Activated CD4-positive, alpha-beta T cell treated with anti-CD3 and anti-CD28 coated beads for 24 hours (primary cell): ENCODE measurements at places on chromosomes 13 and 19.

- DNase-seq: no peak
Observed at GRCh38 chr19:1213391-1214286, 8.1 kb downstream of the STK11 start.

DNA sequence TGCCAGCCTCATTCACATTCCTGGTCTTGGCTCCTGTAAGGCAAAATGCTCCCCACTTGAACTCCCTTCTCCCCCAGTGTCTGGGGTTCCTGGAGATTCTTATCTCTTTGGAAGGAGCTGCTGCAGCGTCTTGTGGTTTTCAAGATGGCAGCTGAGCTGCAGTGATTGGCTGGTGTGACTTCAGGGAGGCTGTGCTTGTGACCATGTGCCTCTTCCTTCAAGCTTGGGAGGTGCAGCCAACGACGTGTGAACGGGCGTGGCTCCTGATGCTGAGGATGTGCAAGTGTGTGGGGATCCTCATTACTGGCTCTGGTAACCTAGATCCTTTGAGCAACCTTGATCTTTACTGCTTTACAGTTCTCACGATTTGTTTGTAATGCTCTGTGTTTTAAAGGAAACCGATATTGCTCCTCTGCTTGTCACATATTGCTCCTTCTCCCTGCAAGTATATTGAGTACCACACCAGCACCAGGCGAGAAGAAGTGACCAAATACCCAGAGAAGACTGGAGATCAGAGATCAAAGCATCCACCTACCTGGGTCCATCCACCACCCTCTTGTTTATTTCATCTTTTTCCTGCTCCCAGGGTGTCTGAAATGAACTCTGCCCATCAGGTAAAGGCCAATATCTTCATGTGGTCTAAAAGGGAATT is 208.5 kb downstream of the FGF9 start:
- no peak for DNase-seq

- DNase-seq: peak; percentile 65
Observed at GRCh38 chr19:4304538-4305256, at the start of gene FSD1. Gene FSD1, plus strand, starts transcription at chr19:4304598. Its CDS starts 149 bp downstream, at chr19:4304747.

- no peak for DNase-seq
Observed at GRCh38 chr13:27081893-27082679, 89.5 kb downstream of the USP12 start.

DNA sequence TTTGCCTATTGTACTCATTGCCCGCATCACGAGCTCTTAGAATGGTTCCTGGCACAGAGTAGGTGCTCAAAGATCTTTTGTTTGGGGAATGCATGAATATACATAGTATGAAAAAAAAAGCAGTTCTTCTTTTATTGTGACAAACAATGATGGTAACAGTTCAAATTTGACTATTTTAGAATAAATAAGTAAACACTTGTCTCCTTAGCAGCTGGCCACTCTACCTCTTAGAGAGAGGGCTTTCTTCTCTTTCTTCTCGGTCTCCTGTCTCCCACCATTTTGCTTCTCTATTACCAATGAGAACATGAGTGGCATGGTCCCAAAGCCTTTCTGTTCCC is 639 bp upstream of the SLAIN1 start:
- no peak for DNase-seq

DNA sequence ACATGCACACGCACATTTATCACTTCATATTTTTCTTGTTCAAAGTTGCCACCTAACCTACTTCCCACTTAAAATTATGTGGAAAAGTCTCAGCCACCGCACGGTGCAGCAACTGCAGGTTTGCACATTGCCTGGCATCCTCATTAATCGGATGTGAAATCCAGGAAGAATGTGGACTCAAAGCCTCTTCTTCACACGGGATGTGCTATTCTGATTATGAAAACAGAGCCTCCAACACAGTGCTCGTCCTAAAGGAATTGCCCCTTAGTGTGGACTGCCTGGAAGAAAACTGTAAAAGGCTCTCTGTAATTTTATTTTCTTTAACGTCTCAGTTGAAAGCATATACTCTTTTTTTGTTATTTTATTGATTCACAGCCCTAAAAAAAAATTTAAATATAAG is 1303.5 kb downstream of the EFNB2 start:
- no peak for DNase-seq

- no peak for DNase-seq
Observed at GRCh38 chr13:48159826-48160225, 64.9 kb upstream of the MED4 start.

DNA sequence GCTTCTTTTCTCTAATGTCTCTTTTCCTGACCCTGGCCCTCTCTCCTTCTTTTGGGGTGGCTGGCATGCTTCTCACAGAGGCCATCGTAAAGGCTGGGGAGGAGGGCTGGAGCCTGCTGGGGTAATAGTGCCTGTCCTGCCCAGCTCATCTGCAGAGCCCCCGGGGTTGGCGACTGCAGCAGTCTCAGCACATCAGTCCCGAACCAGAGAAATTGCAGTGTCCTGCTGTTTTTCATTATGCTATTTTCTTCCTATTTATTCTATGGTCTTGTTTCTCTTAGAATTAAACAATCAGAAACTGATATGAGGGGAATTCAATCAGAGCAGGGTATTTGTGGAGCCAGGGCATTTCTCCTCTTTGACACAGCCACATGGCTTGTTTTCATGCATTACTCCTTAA is 166.4 kb downstream of the SHISA2 start:
- DNase-seq: no peak

- DNase-seq: peak; percentile 35
Observed at GRCh38 chr19:13155472-13156359, 5.5 kb downstream of the IER2 start.

GRCh38 chr19:29320086-29320485 is 107.1 kb upstream of the UQCRFS1 start:
- DNase-seq: no peak

GRCh38 chr19:2275588-2276428 is 6.2 kb downstream of the PEAK3 start:
- no peak for DNase-seq

DNA sequence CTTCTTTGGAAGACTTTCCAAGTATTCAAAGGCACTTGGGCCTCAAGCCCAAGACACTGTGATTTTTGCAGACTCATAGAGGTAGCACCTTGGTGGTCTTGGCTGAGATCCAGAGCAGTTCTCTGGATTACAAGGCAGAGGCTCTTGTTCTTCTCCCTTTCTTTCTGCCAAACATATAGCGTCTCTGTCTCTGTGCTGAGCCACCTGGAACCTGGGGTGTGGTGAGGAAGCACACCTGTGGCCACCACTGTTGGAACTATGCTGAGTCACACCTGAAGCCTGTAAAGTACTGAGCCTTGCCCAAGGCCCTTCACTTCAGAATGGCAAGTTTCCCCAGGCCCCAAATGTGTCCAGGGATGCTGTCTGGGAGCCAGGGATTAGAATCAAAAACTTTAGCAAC is 127.5 kb downstream of the FREM2 start:
- DNase-seq: no peak
